ENCODE measurements at places on chromosomes 7 and 10.
A peak's percentile ranks its signal among the peaks of the same experiment; 100 is the strongest.

- no peak for DNase-seq
These were observed 30.9 kb downstream of the LEP start for GRCh38 chr7:128271942-128272481.

DNA sequence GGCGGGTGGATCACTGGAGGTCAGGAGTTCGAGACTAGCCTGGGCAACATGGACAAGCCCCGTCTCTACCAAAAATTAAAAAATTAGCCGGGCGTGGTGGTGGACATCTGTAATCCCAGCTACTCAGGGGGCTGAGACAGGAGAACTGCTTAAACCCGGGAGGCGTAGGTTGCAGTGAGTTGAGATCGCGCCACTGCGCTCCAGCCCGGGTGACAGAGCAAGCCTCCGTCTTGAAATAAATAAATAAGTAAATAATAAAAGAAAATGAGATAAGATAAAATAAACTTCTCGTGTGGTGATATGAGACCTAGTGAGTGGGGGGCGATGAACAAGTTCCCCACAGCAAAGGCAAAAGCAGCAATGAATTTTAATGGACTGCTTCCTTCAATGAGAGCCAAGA lies 33.6 kb upstream of the LMTK2 start:
- no peak for DNase-seq

GRCh38 chr7:96901822-96902445 lies 103.4 kb upstream of the DLX6 start:
- no peak for DNase-seq

GRCh38 chr7:44750921-44751571 lies 2.4 kb downstream of the ZMIZ2 start:
- DNase-seq: no peak

GRCh38 chr7:87004956-87005355 lies 54.5 kb downstream of the ELAPOR2 start:
- DNase-seq: no peak

DNA sequence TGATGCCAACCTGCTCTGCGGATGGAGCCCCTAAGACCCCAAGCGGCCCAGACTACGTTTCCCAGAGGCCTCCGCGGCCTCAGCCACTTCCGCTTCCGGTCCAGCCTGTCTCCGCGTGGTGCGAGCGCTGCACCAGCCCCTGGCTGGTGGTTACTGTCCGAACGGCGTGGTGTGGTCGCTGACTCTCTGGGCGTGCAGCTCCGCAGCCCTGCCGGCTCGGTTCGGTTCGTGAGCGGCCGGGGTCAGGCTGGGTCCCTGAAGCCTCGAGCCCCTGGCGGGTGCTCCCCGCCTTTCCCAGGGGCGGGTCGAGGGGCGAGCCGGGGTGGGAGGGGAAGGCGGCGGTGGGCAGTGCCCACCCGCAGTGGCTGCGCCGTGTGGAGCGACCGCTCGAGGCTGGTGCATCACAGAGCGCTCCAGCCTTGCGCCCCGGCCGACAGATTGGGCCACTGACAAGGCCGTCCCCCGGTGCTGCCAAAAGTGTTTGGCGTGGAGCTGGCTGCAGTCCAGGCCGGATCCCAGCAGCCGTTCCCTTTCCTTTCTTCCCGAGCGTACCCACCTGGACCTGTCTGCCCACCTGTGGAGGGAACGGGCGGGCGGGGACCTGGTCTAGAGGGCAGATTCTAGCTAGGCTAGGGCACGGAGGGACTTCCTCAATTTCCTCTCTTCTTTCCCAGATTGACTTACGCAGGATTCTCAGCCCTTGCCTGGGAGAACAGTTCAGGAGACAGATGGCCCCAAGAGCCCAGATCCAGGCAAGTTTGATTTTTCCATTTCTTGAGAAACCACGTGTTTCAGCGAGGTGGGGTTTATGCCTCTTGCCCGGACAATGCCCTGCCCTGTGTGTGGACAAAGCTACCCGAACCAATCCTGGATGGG lies at the start of gene ZNF485:
TSS of gene ZNF485 (plus strand) at position 116 of the 876 bp plus-strand sequence. CDS start at position 729, 613 bp downstream.
- DNase-seq: peak; percentile 43

- DNase-seq: no peak
These were observed 28.0 kb downstream of the CHST12 start for GRCh38 chr7:2431260-2431867.

GRCh38 chr7:27826357-27826756 lies 86.4 kb downstream of the TAX1BP1 start:
- DNase-seq: no peak

- DNase-seq: no peak
These were observed 52.7 kb upstream of the ELN start for GRCh38 chr7:73974948-73975926.

Measured in anterior cingulate cortex (tissue), 58 donors.